ENCODE measurements at places on chromosomes 6 and 20. TPM values are rescaled to one million over a fixed set of nuclear protein-coding genes. Genes with fewer than 3 reads are reported as not detected.

GRCh38 chr6:44649365-44650025 is 262.0 kb downstream of the CDC5L start:
- no peak for DNase-seq

GRCh38 chr6:72321788-72322187 is 300.1 kb upstream of the KCNQ5 start:
- no peak for DNase-seq

Gene NRSN1
- not detected for total RNA-seq

Gene TMEM200A
- total RNA-seq = not detected

DNA sequence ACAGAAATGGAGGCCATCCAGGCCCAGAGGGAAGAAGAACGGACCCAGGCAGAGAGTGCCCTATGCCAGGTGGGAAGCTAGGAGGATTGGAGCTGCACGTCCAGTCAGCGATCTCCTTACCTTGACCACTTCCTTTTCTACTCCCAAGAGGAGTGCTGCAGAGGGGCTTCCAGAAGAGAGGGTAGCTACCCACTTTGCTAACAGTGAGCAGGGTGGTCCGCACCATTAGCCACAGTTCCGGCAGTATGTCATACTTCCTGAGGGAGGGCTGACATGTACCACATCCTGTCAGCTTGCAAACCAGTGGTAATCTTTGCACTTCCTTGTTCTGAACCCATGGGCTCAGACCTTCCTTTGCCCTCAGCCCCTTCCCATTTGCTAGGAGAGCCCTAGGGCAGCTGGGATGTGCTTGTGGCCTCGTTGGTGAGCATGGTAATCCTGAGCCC is 35.4 kb downstream of the CEP250 start:
- DNase-seq = no peak

DNA sequence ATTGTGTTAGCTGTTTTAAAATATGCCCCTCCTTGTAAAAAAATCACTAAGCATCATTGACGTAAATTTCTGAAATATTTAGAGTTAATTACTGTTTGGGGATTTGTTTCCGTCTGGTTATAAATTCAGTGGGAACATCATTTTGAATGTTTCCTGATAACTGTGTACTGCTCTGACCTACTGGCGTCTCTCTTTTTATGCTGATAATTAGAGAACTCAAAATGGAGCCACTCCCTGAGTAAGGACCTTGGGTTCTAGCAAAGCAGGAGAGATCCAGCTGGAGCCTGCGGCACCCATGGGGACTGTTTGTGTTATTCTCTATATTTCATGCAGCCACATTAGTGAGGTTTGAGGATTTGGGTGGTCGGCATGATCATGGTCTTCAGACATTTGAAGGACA is 124.9 kb downstream of the SOBP start:
- DNase-seq = no peak

DNA sequence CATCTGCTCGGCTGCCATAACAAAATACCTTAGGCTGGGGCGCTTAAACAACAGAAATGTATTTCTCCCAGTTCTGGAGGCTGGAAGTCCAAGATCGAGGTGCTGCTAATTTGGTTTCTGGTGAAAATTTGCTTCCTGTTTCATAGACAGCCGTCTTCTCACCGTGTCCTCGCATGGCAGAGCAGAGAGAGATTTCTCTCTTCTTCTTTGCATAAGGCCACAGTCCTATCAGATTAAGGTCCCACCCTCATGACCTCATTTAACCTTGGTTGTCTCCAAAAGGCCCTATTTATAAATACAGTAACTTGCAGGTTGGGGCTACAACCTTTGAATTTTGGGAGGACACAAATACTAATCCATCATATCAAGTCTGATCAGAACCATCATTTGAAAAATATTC is 544.3 kb downstream of the KIF16B start:
- DNase-seq = no peak

DNA sequence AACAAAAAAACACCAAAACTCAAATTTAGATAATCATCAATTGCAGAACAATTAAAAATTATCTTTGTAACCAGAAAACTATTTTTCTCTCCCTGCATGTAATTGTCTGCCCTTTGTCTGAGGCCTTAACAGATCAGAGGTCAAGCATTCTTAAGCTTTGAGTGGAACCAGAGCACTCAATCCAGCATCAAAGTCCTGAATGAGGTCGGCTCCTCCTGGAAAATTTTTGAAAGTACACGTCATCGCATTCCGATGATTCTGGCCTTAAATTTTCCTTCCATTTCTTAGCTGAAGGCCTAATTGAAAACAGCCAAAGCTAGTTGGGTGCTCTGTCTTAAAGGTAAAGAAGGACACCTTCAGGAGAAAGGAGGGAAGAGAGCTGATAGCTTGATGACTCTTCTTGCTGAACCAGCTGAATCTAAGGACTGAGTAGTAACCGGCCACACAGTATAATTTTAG is 510.2 kb upstream of the SULF2 start:
- DNase-seq = peak; percentile 99

DNA sequence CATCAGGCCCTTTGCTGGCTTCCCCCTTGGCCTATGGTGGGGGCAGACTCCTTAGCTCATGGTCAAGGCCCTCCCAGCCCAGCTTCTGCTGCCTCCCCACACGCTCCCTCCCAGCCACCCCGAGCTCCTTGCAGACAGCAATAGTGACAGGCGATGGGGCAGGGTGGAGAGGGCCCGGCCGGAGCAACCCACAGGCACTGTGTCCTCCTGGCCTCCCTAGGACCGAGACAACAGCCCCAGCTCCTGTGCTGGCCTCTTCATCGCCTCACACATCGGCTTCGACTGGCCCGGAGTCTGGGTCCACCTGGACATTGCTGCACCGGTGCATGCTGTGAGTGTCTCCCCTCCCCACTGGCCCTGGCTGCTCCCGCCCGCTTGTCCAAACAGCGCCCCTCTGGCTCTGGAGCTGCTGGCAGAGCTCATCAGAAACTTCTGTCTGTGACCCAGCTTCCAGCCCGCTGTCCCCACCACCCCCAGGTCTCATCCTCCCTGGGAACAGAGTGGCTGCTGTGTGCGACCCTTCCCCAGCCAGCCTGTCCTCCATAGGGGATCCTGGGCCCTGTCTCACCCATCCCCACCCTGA is 21.8 kb downstream of the NPEPL1 start:
- DNase-seq = no peak

DNA sequence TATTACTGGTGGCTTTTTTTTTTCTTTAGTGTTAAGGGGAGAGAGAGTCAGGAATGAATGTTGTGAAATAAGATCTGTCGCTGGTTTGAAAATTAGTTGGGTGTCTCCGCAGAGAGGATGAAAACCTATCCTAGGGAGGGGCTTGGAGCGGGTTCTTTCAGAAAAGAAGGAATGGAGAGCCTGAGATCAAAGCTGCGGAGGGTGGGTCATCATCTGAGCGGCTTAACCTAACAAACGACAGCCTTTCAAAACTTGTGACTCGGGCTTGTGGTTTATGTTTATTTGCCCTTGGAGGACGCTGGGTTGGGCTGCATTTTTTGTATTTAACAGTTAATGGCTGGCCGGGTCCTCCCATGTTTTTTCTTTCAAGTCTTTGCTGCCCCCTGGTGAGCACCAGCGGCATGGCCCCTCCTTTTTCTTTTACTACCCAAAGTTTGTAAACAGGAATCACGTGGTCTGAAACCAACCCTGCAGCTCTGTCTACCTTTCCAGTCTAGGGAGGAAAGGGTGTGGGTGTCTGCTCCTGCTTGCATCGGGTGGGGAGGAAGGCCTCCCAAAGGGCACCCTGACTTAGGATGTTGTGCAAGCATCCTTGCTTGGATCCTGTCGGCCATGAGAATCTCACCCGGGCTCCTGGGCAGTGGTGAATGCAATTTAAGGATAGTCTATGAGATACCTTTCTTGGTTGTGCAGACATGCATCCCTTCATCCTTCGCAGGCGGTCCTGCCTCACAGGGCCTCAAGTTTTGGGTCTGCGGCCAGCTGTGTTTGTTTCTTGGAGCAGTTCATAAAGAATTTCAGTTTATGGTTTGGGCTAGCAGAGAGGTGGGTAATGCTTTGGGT is 2.2 kb downstream of the PIM1 start:
- peak; percentile 92 for DNase-seq

DNA sequence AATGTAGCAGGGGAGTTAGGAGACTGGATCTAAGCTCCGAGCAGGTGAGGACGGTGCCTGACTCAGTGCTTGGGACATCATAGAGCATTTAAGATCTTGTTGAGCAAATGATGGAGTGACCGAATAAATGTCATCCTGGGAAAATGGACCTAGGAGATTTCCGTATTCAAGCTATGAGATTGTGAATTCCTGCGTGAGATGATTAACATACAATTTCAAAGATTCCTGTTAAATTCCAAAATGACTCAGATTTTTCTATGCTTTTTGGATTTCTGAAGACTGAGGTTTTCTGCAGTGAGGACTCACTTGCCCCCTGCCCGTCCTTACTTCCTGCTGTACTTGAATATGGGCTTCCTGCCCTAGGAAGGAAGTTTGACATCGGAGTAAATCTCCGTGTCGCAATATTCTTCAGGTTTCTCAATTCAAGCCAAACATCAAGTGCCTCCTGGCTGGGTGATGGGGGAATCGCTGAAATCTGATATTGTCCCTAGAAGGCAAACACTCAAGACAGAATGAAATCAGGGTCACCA is 5.2 kb downstream of the SYTL3 start:
- no peak for DNase-seq

DNA sequence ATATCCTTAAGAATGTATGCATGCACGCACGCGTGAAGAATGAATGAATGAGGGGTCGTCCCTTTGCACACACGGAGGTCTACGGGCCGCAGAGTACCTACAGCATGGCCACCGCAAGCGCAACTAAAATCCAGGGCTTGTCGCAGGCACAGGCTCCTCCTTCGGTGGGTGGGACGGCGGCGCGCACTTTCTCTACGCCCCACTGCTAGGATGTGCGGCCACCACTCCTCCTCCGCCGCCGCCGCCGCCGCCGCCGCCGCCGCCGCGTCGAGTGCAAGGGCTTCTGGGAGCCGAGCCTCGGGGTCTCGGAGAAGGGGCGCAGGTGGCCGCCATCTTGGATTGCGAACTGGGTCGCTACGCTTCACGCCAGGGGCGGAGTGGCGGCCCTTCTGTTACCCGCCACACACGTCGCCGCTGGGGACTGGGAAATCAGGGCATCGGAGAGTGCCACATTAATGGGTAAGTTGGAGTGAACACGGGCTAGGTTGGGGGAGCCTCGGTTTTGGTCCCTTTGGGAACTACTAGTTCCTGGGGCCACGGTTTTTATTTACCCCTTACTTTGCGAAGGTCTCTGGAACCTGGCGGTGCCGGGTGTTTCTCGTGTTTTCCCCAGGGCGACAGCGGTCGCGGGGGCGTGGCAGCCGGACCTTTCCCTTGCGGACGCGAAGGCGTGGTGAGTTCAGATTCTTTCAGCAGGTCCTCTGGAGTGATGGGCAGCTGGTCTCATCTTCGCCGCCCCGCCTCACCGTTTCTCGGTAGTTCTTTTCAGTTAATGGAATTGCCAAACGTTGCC is at the start of gene KPNA5:
Gene KPNA5, plus strand, starts transcription at position 332 of the 793 bp plus-strand sequence. Its CDS starts 124 bp downstream, at position 456.
- DNase-seq = peak; percentile 87

DNA sequence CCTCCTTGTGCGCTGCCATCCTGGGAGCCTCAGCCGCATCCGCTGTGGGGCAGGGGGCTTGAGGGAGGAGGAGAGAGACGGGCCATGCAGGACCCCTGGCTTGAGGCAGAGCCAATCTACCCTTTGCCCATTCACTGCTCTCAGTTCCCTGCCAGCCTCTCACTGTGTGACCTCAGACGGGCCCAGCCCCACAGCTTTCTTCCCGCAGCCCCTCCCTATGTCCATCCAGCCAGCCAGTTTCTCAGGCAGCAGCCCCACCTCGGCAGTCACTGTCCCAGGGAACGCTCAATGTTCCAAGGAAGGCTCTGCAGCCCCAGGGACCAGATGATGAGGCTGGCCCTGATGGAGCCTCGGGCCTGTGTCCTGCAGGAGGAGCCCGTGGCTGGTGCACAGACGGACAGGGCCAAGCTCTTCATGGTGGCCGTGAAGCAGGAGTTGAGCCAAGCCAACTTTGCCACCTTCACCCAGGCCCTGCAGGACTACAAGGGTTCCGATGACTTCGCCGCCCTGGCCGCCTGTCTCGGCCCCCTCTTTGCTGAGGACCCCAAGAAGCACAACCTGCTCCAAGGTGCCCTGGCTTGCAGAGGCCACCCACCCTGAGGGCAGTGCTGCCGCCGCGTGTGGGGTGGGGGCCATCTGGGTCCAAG is 3.9 kb upstream of the TNFRSF6B start:
- DNase-seq = no peak

GRCh38 chr6:128892079-128892478 is 9.1 kb downstream of the LAMA2 start:
- DNase-seq = no peak

DNA sequence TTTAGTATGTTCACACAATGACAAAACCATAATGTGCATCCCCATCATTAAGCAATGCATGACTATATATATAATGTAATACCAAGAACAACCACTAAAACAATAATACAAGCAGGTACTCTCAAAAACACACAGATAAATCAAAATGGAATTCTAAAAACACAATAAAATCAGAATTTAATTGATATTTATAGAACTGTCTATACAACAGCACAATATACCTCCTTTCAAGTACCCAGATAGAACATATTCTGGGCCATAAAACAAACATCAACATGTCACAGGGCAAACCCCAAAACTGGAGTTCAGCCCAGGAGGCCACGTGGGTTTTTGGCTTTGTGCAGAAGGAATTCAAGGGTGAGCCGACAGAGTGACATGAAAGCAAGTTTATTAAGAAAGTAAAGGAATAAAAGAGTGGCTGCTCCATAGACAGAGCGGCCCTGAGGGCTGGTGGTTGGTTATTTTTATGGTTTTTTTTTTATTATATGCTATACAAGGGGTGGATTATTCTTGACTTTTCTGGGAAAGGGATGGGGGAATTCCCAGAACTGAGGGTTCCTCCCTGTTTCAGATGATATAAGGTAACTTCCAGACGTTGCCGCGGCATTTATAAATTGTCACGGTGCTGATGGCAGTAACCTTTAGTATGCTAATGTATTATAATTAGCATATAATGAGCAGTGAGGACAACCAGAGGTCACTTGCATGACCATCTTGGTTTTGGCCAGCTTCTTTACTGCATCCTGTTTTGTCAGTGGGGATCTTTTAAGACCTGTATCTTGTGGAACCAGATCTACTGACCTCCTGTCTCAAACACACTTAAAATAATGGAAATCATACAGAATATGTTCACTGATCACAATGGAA is 5.6 kb downstream of the RAB23 start:
- no peak for DNase-seq

DNA sequence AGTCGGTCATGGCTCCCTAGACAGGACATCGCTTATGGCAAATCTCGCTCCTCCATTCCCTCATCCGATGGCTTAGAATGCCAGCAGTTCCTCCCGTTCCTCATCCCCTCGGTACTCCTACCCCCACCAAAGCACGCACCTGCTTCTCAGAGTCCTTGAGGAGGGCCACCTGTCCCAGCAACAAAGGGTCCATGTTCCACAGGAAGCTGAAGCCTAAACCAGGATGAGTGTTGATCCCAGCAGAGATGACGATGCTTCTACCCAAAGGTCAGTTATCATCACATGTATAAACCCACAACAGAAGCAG is 111.2 kb downstream of the THBS2 start:
- DNase-seq = no peak

GRCh38 chr20:20466341-20466879 is 98.5 kb downstream of the INSM1 start:
- DNase-seq = no peak

- DNase-seq = no peak
These were observed 512.6 kb upstream of the SLC35B3 start for GRCh38 chr6:8947900-8948299.

Gene UNC93A
- not detected for total RNA-seq

All from PC-9 (cell line).